Activated CD4-positive, CD25-positive, alpha-beta regulatory T cell treated with anti-CD3 and anti-CD28 coated beads, Interleukin-2, amount 50 U/mL, for 16 hours (primary cell): ENCODE measurements at places on chromosomes 1 and 21.

DNA sequence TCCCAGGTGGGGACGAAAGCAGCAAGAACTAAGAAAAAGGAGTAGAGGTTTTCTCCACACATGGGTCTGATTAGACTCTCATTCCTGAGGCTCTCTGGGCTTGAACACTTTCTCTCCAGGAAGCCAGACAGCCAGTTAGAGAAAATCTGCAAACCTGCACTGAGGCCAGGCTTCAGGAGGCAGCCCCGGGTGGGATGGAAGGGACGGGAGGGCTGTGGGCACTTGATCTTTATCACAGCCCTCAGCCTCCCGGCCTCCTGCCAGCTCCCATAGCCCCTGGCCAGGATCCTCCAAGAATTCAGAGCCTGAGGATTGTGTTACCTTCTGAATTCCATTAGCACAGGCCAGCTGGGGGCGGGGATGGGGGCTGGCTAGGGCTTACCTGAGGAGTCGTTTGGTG, 40.1 kb downstream of the SERTAD4 start:
- DNase-seq: no peak

DNA sequence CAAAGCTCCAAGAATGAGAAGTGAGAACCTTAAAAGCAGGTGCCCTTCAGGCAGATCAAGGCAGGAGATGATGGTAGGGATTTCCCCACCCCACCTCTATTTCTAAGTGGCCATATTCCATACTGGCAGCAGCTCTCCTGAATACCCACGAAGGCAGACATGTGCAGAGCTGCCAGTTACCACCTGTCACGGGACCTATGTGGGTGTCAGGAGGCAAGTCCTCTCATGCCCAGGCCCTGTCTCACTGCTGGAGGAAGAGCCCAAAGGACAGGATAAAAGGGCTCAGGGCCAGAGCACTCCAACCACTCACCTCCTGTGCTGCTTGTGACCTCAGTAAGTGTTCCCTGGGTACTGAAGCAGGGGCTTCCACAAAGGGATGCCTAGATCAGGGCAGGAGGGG, 721 bp upstream of the LCE1B start:
- no peak for DNase-seq

DNA sequence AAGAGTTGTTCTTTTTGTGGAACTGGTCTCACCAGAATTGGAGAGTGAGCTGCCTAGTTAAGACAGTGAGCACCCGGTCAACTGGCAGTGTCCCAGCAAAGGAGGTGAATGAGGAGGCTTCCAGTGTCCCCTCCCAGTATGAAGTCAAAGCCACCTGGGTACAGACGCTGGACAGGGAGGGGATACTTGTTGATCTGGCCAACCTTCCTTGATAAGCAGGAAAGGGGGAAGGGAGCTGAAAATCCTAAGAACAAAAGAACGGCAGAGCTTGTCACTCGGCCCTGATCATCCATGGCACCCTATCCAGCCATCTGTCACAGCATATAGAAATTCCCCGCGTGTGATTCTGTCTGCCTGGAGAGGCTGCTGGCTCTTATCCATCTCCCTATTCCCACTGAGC, 91.5 kb downstream of the SSBP3 start:
- DNase-seq: no peak

- no peak for DNase-seq
Observed at GRCh38 chr1:36175137-36176095, 19.5 kb downstream of the MAP7D1 start.

DNA sequence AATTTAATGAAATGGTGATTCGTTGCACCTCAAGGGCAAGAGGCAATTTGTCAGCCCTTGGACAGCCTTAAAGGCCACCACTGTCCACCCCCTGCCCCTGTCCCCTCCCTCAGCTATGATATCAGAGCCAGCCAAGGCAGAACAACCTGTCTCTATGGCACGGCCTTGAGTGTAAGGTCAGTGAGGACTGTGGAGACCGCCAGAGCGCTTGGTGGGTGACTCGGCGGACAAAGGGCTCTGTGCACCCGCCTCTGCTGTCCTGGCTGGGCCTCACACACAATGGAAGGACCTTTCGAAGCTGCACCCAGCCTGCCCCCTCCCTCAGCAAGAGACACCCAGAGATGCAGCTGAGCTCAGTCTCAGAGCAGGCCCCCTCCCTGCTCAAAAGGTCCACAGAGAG, 50.6 kb downstream of the SDC3 start:
- DNase-seq: no peak

GRCh38 chr1:155000411-155000725, 2.2 kb upstream of the ZBTB7B start:
- DNase-seq: no peak

DNA sequence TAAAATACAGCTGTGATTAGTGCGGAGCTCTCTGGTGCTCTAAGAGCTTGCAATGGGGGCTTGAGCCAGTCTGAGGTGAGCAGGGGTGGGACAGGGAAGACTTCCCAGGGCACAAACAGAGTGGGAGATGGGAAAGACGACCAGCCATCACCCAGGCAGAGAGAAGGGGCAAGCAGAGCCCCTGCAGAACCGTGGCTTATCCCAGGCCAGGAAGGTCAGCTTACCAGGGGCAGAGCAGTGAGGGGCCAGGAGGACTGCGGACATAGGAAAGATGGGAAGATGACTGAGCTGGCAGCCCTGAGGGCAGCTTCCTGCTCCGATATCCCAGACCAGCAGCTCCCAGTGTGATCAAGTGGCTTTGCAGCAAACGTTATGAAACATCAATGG, 55.4 kb upstream of the IFFO2 start:
- DNase-seq: no peak

- no peak for DNase-seq
Observed at GRCh38 chr1:9634582-9634981, 16.9 kb upstream of the PIK3CD start.

DNA sequence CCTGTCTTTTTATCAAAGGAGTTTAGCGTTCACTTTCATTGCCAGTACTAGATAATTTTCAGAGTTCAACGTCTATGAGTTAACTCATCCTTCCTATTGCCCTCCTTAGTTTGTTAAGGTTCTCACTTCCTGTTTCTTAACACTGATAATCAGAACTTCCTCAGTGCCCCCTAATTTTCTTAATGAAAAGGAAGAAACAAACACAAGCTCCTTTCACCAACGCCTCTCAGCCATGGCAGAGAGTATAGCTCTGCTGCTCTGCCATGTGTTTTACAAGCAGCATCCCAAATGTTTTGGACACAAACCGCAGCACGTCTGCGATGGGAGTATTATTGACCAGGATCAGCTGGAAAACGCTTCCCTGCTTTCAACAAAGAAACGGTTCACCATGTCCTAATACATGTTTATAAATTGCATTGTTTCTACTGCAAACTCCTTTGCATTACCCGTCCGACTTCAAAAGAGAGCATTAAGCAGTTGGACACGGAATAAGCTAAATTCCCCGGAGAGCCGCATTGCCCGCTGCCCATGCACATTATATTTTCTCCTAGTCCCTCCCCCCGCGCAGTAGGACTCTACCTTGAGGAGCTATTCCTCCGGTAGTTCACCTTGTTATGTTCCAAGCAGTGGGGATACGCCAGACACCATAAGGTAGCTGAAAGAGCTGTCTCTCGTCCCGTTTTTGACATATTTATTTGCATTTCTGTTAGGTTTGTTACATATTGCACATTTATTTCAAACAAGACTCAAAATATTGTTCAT, 561 bp downstream of the OLFM3 start:
- no peak for DNase-seq

DNA sequence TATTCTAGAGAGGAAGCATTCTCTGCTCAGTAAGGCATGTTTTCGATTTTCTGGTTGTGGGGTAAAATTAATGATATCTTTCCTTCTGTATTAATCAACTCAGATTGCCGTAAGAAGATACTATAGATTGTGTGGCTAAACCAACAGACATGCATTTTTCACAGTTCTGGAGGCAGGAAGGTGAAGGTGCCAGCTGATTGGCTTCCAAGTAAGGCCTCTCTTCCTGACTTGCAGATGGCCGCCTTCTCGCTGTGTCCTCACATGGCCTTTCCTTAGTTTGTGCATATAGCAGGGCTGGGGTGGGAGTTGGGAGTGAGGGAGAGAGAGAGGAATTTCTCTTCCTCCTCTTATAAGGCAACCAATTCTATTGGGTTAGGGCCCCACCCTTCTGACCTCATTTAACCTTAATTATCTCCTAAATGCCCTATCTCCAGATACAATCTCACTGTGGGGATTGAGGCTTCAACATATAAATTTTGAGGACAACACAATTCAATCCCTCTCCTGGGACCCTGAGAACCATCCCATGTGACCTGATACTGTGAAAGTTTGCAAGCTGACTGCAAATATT, 52.3 kb upstream of the MRPS6 start:
- DNase-seq: no peak

DNA sequence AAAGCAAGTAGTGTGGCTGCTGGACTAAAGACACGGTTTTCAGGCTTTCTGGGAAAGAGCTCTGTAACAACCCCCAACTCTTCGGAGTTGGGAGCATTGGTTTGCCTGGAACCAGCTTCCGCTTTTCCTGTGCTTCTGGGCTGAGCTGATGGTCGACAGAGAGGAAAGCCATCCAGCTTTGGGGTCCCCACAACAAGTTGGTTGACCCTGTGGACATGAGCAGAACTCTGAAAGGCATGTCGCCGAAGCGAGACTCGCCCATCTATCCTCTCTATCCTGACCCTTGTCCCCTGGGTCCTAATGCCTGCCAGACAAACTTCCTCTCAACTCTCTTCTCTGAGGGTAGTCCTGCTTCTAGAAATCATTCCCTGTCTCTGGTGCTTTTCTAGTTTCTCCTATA, 31.9 kb upstream of the FCGR2A start:
- no peak for DNase-seq
